ENCODE measurements at places on chromosomes 3 and 15.

DNA sequence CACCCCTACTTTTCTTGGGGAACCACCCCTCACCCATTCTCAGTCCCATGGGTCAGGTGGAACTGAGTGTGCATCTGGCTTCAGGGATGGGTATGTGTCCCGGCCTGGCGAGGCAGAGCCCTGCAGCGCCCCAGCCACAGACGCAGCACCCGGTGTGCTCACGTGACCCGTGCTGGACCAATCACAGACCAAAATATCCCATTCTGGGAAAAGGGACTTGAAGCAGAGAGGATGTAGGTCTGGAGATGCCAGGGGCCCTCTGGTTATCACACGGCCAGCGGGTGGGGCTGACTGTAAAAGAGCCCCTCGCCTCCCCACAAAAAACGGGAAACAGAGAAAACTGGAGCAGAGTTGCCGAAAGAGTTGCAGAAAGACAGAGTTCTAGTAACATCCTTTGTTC, 138.0 kb upstream of the RAD18 start:
- no peak for DNase-seq

- no peak for DNase-seq
Measured at GRCh38 chr15:73941449-73941848, 15.2 kb downstream of the LOXL1 start.

DNA sequence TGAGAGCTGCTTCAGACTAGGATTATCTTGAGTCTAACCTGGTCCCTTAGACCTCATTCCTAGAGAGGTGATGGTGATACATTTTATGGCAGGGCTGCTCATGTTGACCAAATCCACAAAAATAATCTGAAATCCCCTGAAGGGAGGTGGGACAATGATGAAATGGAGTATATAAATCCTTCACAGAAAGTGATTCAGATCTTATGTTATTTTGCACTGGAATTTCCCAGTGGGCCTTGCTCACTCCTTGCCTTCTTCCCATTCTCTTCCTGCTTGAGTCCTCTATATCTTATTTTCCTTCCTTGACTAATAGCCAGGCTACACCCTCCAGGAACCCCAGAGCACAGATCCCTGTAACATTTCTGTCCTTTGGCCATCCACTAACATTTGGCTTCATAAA, 10.4 kb upstream of the TMEM202 start:
- DNase-seq = no peak

GRCh38 chr15:88956906-88957305, 43.7 kb upstream of the MFGE8 start:
- DNase-seq = no peak

Data from left ventricle myocardium superior (tissue), 1 donor.